SW480 (cell line): ENCODE measurements at places on chromosomes 16 and 17.

DNA sequence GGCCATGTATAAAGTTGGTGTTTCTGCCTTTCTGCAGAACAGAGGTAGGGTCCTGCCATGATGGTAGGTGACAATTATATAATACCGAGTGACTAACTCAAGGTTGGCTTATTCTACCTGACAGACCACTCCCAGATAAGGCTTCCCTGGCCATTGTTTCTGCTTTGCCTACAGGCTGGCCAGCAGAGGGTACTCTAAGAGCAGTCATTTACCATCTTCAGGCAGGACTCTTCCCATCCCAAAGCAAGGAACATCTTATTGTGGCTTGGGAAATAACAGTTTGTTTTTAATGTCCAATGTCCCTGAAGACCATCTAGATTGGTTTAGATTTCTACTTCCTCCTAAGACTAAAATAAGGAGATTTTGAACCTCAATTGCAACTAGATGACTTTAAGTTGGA is 74.1 kb downstream of the SNX11 start:
- peak; percentile 71 for DNase-seq

- DNase-seq: peak; percentile 57
These were observed 789.9 kb upstream of the KIF2B start for GRCh38 chr17:53032861-53033271.

DNA sequence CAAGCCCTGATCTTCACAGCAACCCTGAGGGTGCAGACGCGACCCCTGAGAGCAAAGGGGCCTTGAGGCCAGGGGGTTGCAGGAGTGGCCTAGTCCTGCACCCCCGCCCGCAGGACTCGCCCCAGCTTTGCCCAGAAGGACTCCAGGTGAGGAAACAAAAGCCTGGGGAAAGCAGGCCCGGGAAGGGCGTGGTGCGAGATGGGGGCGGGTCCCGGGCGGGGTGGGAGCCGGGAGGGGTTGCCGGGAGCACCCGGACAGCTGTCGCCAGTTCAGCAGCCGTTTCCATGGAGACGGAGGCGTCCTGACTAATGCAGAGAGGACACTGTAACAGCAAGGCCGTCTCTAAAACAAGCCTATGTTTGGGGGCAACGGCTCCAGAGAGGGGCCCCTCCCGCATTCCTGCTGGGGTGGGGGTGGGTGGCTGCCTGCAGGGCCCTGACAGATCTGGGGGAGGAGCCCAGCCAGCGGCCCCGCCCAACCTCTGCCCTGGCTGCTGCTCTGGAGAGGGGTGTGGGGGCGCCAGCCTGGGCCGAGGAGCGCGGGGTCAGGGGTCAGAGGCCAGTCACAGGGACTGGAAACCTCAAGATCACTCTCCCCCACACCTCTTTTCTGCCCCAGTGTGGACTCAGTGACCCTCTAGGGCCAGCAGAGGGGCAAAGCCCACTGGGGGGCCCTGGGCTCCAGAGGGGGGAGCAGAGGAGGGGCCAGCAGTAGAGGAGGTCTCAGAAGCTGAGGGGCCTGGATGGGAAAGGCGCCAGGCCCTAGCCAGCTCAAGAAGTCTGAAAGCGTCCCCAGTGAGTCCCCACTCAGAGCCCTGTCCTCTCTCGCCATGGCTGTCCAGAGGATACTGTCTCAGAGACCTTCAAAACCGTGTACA is 3.1 kb upstream of the TPPP3 start:
- DNase-seq: peak; percentile 93

DNA sequence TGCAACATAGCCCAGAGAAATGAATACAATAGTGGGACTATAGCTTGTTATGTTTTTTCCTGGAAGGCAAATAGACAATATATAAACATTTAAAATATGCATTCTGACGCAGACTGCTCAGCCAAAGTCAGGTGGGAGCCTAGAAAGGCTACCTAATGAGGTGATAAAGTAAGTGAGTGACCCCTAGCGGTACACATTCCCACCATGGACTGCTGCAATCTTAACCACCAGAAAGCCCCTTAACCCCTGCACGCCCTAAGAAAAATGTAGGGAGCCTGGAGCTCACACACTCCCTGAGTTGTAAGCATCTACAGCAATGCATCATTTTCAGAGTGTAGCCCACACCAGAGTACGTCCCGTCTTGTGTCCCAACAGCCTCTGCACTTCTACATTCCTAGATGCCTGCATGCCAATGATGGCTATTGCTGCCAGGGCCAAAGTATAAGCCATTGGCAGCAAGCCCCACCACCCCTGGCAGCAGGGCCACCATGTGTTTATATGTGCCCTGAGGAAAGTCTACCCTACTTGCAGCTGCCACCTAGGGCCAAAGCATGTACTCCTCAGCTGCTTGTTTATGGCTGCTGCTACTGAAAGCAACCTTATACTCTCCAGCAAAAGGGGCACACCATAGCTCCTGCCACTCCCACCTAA is 127.6 kb downstream of the KIF2B start:
- DNase-seq: peak; percentile 21

DNA sequence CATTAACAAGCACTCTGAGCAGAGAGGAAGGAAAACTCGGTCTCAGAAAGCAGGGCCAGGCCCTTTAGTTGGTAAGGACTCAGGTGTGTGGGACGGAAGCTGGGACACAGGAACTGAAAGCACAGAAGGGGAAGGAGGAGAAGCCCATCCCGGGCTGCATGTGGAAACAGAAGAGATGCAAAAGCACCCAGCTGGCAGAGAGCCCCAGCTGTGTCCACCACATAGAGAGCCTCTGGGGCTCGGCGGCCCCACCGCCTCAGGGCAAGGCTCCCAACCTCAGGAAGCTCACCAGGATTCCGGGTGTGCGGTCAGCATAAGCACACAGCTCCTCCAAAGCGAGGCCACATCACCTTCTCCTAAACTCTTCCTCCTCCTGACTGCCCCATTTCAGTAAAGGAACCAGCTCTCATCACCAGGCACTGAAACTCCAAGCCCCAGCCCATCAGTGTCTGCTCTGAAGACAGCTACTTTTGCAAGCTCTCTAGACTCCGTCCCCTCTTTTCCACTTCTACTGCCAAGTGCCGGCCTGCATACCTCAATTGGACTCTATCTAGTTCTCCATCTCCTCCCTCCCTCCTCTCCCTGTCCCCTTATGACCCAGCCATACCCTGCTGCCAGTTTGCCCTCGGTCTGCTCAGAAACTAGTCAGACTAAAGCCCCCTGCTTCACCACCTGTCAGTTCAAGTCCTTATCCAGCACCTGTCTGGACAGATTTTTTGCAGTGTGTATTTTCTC is 6.0 kb downstream of the ST3GAL2 start:
- no peak for DNase-seq

DNA sequence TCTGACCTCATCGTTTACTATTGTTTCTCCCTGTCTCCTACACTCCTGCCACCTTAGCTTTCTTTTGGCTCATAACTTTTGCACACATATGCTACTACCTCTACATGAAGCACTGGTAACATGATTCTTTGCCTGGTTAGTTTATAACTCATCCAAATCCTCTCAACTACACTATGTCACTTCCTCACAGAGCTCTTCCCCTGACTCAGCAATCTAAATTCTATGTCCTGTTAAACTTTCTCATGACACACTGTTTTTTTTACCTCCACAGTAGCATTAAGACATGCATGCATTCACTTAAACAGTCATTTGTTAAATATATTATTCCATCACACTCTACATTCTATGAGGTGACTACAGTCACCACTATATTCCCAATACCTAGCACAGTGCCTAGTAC is 19.7 kb downstream of the APPBP2 start:
- no peak for DNase-seq
